Activated T-helper 1 cell treated with Interleukin-2 at 50 U/mL for 16 hours (primary cell): ENCODE measurements at places on chromosomes 3 and 15.

DNA sequence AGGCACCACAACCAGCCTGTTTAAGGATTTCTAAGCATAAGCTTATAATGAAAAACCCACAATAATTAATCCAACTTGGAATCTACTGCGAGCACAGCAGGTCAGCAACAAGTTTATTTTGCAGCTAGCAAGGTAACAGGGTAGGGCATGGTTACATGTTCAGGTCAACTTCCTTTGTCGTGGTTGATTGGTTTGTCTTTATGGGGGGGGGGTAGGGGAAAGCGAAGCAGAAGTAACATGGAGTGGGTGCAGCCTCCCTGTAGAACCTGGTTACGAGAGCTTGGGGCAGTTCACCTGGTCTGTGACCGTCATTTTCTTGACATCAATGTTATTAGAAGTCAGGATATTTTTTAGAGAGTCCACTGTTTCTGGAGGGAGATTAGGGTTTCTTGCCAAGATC lies 15.1 kb downstream of the APOD start:
- no peak for DNase-seq

DNA sequence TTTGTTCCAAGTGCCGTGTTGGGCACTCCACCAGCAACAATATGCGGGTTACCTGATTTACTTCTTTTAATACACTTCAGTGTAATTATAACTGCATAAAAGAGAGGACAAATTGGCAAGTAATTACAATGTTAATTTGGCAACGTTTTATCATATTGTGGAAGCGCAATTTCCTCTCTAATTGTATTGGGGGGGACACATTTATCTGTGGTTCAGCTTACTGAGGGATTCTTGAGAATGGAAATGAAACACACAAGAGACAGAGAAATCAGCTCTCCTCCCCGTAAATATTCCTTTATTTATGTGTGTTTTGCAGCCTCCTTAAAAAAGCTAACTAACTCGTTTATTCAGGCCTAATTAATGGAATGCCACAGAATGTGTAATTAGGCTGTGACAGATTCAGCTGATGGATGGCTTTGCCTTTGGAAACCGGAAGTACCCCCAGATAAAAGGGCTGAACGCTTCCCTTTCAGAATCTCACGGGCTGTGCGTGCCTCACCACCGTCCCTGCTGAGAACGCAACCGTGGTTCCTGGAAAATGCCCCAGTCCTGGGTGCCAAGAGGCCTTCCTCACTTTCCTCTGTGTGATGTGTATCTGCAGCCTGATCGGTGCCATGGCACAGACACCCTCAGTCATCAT lies 247.1 kb upstream of the ST8SIA2 start:
- DNase-seq, result no peak

DNA sequence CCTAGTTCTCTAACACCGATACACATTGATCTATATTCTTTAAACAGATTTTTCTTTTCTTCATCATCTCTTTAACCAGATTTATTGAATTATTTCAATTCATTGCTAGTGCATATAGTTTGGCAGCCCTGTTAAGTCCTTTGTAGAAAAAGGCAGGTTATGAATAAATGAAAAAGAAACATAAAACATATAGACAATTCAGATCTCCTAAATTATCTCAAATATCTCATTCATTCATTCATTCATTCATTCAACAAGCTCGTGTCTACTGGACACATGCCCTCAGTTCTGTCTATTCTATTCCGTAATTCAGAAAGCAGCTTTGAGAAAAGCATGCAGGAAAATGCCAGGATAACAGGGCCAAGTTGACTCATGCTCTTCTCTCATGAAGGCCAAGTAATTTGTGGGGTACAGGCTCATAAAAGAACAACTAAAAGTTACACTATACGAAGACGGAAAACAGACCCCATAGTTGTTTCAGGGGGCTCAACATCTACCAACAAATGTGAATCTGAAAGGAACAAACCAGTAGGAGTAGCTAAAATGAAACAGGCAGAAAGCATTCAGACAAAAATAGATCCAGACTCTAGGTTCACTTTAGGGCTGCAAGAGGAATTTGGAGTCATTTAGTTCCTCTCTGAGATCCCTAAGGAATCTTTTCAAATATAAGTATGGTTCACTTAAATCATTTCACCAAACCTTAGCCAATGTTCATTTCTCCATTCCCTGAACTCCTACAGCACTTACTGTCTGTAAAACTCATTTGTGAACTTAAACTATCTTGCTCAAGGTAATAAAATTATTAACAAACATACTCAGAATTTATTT lies 7.5 kb downstream of the ZNF148 start:
- DNase-seq, result no peak

GRCh38 chr15:39684233-39684632 lies 98.4 kb downstream of the FSIP1 start:
- DNase-seq, result no peak

DNA sequence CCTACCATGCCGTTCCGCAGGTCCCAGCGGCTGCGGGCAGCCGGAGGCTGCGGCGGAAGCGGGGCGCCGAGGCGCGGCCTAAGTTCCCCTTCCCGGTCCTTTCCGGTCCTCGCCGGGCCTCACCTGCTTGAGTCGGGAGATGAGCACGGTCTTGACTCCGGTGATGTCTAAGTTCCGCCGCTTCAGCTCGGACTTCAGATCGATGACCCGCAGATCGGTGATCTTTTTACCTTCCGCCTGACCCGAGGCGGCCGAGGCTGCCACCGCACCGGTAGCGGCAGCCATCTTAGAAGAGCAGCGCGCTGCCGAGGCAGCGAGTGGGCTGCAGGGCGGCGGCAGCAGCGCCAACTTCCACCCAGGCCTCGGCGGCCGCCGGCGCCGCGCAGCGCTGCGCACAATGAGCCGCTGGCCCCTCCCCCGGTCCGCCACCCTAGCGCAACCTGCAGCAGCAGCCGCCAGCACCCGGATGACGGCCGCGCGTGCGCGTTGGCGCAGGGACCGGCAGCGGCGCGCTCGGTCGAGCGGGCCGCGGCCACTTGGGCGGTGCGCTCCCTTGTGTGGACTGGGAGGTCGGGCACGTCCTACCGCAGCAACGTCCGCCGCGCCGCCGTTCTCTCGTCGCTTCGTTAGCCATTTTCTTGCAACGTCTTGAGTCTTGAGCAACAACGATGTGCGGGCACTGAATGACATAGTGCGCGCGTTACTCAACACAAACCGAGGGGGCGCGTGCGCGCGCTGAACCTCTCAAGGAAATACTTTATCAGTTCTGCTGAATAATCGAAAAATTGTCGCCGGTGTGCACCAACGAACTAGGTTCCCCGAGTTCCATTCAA lies at the start of gene SLTM:
Gene SLTM, minus strand, starts transcription at position 399 of the 833 bp plus-strand sequence. Its CDS starts 114 bp downstream, at position 285.
- peak; percentile 93 for DNase-seq

DNA sequence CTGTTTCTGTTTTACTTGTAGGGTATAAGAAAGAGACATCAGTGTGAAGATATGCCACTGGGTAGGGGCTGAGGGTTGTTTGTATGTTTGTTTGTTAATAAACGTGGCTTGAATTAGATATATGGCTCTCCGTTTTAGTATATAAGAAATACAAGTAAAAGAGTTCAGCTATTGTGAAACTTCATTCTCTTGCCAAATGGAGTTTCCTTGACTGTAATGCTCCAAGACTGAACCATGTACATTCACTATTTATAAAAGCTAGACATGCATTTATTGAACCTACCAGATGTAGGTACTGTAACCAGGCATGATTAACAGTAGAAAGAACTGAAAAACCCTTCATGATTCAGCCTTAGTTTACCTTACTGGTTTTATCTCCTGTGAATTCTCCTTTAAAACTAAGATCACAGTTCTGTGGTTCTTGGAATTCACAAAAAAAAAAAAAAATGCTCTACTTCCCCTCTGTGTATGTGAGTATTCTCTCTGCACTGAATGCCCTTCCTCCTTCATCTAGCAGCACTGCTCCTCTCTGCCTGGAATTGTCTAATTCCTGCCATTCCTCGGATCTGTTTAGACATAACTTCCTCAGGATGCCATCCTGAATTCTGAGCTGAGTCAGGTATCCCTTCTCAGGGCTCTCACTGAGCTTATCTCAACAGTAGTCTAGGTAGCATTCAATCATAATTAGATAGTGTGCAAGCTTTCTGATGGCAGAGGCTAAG lies 504.4 kb downstream of the FHIT start:
- DNase-seq, result no peak

DNA sequence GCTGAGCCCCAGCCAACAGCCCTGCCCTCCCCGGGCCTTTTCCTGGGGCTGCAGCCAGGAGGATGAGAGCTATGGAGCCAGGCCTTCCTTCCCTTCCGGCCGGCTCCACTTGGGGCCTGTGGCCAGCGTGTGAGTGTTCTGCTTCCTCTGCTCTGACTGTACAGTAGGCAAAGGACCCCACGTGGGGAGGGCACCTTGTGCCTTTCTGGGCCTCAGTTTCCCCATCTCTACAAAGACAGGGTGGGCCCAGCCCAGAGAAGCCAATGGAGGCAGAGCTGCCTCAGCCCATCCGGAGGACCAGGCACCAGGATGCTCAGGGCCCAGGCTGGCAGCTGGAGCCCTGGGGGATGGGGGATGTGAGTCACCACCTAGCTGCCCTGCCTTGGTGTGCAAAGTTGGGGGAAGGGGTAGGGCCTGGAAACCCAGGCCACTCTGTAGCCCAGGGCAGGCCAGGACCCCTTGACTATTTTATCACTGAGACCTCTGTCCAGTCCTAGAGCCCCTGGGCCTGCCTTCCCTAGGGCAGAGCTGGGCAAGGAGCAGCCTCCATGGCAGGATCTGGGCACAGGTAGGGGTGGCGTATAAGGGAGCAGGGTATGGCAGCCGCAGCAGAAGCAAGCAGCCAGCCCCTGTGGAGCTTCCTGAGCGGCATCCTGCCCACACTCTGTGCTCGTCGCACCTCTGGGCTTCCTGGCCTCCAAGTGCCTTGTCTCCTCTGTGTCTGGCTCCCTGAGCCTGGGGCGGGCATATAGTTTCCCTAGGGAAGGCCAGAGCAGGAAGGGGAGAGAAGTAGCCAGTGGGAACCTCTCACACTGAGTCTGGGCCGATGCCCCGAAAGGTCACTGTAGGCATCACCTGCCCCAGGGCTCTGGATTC lies 1.8 kb downstream of the PSTPIP1 start:
- DNase-seq, result peak; percentile 50

- DNase-seq, result no peak
Measured at GRCh38 chr3:152175528-152175889, 93.2 kb upstream of the MBNL1 start.

- no peak for DNase-seq
Measured at GRCh38 chr3:195817578-195818135, 5.9 kb upstream of the MUC4 start.

DNA sequence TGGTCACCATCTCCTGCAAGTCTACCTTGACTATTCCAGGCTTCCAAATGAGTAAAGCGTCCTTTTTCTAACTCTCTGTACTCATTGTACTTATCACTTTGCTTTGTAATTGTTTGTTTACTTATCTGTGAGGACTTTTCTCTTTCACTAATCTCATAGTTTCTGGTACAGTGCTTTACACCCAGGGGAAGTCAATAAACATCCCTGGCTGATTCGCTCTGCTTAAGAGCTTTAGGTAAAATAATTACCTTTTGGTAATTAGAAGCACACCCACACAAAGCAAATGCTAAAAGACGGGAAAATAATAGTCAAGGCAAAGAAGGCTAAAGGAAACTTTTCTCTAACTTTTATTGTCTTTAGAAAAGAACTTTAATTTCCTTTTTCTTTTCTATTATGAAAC lies 466.9 kb upstream of the ROBO1 start:
- no peak for DNase-seq

DNA sequence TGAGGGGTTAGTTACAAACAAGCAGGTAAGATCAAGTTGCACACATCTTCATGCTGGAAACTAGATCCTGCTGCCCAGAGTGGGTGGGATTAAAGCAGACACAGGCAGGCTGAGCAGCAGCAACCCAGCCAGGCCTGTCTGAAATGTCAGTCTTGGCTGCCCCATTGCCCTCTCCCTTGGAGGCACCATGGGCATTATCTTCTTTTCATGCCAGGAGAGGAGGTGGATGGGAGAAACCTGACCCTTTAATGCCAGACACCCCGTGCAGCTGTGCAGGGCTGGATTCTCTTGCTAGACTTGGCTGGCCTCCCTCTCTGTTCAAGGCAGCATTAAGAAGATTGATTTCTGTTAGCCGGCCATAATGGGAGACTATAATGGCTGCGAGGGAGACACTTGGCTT lies 23.0 kb upstream of the EPHB1 start:
- DNase-seq, result no peak

GRCh38 chr3:184514171-184514490 lies 47.5 kb upstream of the EPHB3 start:
- no peak for DNase-seq

- DNase-seq, result no peak
Measured at GRCh38 chr3:30297112-30297511, 309.3 kb upstream of the TGFBR2 start.

DNA sequence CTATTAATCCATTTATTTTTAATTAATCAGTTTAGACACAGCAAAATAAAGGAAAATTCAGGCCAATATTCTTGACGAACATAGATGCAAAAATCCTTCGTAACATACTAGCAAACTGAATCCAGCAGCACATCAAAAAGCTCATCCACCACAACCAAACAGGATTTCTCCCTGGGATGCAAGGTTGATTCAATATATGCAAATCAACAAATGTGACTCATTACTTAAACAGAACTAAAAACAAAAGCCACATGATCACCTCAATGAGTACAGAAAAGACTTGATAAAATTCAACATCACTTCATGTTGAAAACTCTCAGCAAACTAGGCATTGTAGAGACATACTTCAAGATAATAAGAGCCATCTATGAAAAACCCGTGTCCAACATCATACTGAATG lies 364.1 kb upstream of the THBS1 start:
- DNase-seq, result no peak

GRCh38 chr15:36472672-36473071 lies 106.8 kb upstream of the CDIN1 start:
- DNase-seq, result no peak

- no peak for DNase-seq
Measured at GRCh38 chr3:195230244-195230643, 40.7 kb downstream of the XXYLT1 start.

DNA sequence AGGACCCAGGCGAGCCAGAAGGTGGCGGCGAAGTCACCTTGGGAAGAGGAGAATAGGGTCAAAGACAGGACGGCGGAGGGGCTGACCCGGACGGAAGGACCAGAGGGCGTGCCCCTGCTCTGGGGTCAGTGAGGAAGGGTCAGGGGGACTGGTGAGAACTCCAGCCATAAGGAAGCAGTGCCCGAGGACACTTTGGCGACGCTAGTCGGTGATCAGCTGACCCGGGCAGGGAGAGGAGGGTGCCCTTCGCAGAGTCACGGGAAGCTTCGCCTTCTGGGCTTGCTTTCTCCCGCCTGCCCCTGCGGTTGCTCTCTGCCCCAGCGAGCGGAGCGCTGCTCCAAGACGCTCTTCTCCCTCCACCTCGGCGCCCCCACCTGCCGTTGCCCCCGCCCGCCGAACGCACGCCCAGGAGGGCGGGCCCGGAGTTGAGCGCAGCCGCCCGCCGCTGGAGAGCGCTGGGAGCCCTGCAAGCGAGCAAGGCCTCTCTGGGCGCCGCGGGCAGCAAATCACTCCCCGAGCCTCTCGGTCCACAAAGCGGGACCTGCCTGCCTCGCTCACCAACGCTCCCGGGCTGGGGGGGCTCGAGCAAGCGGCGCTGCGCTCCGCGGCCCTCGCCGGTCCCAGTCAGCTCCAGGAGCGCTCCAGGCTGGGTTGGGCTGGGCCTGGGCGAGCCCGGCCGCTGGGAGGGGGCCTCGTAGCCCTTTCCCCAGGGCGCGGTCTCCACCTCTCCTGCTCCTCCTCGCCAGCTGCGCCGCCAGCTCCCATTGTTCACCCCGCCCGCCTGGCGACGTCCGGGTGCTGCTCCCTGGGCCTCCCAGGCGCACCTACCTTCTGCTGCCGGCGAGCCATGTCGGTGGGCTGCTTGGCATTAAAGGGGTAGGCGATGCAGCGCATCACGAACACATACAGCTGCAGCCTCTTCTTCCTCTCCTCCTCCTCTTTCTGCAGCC lies 1.2 kb downstream of the CADPS start:
- DNase-seq, result no peak

GRCh38 chr3:128214056-128214455 lies 60.8 kb downstream of the EEFSEC start:
- DNase-seq, result no peak

- DNase-seq, result no peak
Measured at GRCh38 chr15:28260722-28261121, 61.3 kb downstream of the HERC2 start.
